ENCODE measurements at places on chromosomes 11 and 22. TPM values are rescaled to one million over a fixed set of nuclear protein-coding genes. Genes with fewer than 3 reads are reported as not detected.

DNA sequence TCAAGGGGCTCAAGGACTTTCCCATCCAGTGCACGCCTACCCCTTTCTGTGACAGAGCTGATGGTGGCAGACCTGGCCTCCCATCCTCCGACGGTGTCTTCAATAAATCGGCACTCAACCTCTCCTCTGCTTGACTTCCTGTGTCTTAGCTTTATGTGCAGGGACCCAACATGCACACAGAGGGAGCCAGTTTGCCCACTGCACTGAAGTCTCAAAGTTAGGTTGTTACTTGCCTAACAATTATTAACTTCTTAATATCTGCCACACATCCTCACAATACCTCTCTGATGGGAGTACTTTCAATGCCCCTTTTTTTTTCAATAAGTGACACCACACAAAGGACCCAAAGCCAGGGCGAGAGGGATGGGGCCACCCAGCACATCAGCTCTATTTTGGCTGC, 3.6 kb downstream of the IZUMO1R start:
- no peak for DNase-seq

DNA sequence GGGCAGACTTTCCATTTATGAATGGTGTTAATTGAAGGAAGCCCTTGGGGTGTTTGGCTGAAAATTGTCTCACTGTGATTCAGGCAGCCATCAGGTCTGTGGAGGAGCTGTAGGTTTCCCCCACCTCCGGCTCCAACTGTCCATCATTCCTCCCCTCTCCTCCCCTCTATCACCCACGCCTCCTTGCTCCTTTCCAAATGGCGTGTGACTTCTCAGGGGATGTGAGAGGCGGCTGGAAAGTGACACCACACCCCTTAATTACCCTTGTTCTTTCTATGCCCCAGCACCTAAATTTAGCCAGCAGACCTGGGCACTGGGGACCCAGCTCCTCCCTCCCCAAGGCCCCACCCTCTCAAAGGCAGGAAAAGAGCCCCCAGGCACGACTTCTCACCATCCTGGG, 38.1 kb upstream of the SYT7 start:
- no peak for DNase-seq

GRCh38 chr11:125268611-125269010, 104.1 kb downstream of the PKNOX2 start:
- no peak for DNase-seq

DNA sequence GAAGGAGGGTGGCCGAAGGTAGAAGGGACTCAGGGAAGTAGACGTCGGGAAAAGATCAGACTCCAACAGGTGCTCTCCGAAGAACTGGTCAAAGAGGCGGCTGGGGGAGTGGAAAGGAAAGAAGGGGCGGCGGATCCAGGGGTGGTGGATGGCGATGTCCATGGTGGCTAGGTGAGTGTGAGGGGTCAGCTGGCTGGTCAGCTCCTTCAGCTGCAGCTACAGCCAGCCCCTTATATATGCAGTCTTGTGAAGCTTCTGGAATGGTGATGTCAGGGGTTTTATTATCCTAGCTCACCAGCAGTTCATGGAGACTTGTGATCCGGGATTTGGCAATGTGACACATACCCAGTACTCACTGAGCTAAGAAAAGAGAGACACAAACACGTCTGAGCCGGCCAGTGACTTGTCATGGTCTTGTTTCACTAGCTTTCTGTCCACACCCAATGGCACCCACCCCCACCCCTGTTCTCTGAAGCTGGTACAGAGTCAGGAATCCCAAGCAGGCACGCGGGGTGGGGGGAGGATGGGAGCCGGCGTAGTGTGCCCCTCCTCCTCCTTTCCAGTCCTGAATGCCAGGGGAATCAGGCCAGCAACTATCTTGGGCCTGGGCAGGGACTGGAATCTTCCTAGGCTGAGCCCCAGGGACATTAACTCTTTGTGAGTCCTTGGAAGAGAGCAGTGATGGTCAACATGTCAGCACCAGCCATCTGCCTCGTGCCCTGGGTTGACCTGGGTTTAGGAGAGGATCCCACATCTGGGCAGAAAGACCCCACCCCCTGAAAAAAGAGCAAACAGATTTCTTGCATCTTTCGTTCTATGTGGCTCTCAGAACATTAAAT, at the start of gene CRYAB:
Gene CRYAB (minus strand): TSS at position 208 of the 839 bp plus-strand sequence. CDS start 46 bp downstream, at position 162.
- DNase-seq: no peak

DNA sequence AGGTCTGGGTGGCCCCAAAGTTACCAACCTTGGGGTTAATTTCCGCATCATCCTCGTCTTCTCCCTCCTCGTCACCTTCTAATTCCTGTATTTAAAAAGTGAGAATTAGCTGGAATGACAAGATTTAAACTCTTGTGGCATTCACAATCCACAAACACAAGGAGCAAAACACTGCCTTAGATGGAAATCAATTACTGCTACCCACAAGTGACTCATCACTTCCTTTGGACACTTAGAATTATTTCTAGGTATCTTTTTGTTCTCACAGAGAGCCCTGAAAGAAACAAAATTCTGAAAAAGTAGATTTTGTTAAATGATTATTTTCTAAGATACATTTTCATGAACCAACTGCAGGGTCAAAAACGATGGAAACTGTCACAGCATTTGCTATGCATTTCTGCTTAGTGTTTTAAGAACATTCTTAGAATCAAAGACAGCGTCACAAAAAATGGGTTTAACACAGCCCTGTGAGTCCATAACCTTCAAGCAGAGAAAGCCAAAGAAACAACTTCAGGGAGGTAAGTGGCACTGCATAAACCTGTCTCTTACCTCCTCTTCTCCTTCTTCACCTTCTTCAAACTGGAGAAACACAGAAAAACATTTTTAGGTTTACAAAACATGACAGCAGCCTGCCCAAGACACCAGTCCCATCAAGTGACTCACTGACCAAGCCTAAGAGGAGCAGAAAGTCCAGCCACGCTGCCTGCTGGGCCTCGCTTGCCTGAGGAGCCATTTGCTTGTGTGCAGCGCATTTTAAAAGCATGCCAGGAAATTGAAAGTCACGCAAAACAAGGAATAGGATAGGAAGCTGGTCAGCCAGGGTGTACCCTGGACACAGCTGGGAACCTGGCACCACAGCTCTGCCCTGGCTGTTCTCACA, 22.3 kb upstream of the PHLDA2 start:
- DNase-seq: no peak

GRCh38 chr22:50473855-50474671, 772 bp downstream of the SBF1 start:
- DNase-seq: peak; percentile 81

PHRF1 gene
- polyA plus RNA-seq: 22.7 TPM

HTR3B gene
- polyA plus RNA-seq: not detected

KLHL35 gene
- 1.7 TPM for polyA plus RNA-seq

Measured in SK-N-SH (cell line).